PC-3 (cell line): ENCODE measurements at places on chromosomes 5 and 9.

- peak; percentile 60 for DNase-seq
These were observed 29.5 kb downstream of the CDH9 start for GRCh38 chr5:27008604-27009539.

- no peak for DNase-seq
These were observed 99.3 kb upstream of the WWC1 start for GRCh38 chr5:168192120-168192519.

- no peak for DNase-seq
These were observed 11.0 kb upstream of the MTMR12 start for GRCh38 chr5:32323741-32324140.

- DNase-seq, result no peak
These were observed 34.1 kb upstream of the LRRC14B start for GRCh38 chr5:157126-157715.

GRCh38 chr9:970151-970996, 6.1 kb upstream of the DMRT3 start:
- DNase-seq, result no peak

GRCh38 chr9:122005597-122005996, 87.5 kb downstream of the TTLL11 start:
- DNase-seq, result peak; percentile 62

DNA sequence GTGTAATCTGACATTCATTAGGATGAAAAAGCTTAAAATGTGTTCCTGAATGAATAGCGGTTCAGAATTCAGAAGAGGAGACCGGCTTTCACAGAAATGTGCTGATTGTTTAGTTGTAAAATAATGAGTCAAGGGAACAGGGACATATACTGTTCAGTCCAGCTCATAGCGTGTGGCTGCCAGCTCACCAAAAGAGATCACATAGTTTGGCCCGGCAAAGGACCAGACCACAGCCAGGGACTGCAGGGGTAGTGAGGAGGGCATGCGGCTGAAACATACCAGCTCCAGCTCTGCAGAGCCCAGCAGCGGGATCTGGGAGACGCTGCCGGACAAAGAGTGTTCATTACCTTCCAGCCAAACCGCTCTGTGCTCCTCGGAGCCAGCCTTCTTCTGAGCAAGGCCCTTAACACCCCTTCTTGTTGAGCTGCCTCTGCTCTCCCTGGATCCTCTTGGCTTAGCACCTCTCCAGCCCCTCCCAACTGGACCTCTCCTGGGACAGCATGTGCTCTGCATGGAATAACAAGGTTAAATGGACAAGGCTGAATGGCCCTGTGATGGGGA, 116.8 kb upstream of the CNTLN start:
- DNase-seq, result no peak

- DNase-seq, result peak; percentile 3
These were observed 46.5 kb upstream of the MCTP1 start for GRCh38 chr5:95331358-95331757.

GRCh38 chr5:2192496-2192895, 309.8 kb upstream of the IRX4 start:
- DNase-seq, result no peak

- peak; percentile 12 for DNase-seq
These were observed 117.8 kb upstream of the SPIN1 start for GRCh38 chr9:88270413-88270812.

- DNase-seq, result peak; percentile 57
These were observed 10.7 kb downstream of the STK32A start for GRCh38 chr5:147245381-147246165.

DNA sequence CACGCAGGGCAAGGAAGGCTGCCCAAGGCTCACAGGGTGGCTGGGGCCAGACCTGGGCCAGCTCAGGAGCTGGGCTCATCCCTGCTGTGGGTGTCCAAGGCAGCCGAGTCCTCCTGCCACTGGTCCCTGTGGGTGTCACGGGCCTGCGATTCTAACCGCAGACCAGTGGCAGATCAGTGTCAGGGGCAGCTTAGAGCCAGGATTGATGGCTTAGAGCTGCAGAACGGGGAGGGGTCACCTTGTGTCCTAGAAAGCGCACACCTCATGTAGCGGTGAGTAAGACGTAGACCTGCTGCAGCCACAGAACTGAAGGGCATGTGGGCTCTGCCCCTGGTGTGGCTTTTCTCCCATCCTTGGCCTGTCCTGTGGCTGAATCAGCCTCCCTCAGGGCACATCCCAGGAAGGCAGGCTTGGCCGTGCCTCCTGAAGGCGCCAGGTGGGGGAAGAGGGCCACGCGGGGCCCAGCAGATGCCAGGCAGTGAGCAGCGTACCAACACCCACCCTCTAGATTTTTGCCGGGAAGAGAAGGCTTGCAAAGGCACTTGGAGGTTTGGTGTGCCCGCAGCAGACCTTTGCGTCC, 78.3 kb upstream of the FCN2 start:
- DNase-seq, result peak; percentile 69

DNA sequence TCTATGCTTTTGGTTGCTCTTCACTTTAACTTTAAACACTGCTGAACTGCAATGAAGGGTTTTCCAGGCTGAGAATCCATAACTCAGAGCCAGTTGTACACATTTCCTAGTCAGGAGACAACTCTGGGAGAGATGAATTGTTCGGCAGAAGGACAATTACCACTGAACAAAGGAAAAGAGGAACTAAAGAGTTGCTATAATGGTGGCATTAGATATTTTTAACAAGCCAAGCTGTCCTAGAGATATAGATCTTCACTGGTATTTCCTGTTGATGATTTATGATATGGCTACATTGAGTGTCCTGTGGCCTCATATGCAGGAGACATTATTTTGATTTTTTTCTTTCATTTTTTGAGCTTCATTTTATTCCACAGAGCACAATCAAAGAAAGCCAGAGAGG, 219.1 kb upstream of the PCSK5 start:
- DNase-seq, result no peak

GRCh38 chr9:128773049-128773448, 1.3 kb upstream of the ZER1 start:
- no peak for DNase-seq

- no peak for DNase-seq
These were observed 289.7 kb downstream of the FBXL7 start for GRCh38 chr5:15789642-15790041.

DNA sequence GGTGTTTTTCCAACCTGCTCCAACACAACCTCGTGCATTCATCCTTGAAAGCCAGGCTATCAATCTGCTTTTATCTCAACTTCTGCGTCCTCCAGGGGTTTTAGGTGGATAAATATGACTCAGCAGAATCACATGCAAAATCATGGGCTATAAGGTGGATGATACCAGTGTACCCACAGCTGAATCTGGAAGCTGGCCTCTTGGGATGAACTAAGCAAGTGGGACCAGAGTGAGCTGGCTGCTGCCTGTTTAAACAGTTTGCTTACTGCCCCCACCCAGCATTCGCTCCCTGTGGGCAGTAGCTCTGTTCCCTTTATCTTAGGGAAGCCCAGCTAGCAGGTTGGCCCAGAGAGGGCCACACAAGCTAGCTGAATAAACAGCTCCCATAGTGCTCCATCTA, 194.0 kb downstream of the CRB2 start:
- DNase-seq, result no peak

DNA sequence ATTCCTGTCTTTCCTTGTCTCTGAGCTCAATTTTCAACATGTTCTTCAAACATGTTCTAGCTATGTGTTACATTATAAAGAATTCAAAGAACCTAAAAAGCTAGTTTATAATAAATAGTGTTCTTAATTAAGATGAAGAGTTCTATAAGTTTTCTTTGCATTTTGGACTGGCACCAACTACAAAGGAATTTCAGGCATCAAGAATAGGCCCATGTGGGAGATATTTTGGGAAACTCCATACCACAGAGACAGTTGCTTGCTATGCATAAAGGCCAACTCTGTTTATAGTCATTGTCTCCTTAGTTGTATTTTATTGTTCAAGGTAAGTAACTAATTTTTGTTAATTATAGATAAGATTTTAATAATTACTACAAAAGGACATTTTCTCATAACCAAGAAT, 4.5 kb downstream of the SLF1 start:
- DNase-seq, result no peak

DNA sequence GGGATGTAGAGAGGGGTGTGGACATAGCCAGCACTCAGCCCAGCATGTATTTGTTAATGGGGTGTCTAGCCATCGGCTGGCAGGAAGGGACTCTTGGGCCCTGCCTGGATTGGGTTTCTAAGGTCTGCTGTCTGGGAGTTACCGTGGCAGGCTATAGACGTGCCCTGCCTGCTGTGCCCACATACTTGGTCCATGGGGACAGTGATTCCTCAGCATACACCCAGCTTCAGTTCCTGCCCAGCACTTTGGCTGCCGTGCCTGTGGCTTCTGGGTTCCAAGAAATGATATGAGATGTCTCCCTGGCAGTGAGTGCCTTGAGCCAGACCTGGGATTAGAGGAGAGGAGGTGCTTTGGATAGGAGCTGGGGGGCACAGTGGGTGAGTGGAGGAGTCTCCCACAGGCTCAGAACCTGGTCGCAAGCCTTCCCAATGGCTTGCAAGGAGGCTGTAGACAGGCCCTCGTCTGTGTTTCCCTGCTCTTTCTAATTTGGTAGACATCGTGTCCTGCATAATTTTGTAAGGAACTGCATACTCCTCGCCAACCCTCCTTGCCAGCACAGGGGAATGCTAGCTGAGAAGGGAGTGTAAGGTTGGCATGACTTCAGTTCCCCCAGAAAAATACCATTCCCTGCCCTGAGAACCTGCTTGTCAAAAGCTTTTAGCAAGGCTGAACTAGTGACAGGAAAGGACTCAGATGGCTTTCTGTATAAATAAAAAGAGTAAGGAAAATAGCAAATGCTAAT, 287.9 kb downstream of the ZSWIM6 start:
- no peak for DNase-seq

DNA sequence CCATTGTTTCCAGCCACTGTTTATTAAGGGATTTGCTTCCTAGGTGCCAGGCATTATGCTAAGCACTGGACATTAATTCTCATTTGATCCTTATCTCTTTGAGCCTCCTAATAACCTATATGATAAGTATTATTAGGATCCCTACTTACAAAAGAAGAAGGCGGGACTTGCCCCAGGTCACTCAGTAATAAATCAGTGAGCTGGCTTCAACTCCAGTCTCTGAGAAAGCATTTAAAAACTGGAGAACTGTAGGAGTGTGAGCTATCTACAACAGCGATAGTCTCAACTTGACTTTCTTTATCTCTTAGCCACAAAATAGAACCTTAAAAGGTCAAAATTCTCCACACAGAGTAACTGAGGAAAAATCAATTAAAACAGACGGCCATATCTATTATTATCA, 155.0 kb downstream of the GNAQ start:
- no peak for DNase-seq

DNA sequence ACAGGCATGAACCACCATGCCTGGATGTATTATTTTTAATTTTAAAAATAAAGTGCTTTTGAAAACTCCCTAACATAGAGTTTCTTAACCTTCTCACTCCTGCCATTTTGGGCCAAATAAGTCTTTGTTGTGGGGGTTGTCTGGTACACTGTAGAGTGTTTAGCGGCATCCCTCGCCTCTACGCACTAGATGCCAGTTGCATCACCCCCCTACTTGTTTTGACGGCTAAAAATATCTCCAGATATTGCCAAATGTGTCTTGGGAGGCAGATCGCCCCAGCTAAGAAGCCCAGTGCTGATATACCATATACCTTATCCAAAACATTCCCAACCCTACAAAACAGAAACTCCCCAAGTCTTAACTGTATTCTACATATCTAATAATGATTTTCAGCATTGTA, 54.6 kb downstream of the SCAI start:
- no peak for DNase-seq

GRCh38 chr5:104650313-104651055, 1087.9 kb upstream of the NUDT12 start:
- DNase-seq, result no peak

GRCh38 chr5:171759777-171760176, 25.8 kb upstream of the SMIM23 start:
- DNase-seq, result no peak

GRCh38 chr9:93141771-93142483, 7.9 kb upstream of the NINJ1 start:
- DNase-seq, result no peak

DNA sequence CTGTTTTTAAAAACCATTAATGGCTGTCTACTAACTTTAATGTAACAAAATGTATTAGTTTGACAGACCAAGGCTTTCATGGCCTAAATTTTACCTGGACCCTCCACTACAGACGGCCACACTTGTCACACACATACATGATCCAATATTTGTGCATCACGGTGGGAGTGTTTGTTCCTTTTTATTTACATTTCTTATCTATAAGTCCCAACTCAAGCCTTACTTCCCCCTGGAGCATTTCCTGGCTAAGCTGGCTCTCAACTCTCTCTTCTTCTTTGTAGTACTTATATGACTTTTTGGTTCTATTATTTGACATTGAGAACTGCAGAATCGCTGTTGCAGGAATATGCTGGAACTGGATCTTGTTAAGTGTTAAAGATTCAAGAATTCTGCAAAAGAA, 534.4 kb downstream of the RAB3C start:
- DNase-seq, result no peak

DNA sequence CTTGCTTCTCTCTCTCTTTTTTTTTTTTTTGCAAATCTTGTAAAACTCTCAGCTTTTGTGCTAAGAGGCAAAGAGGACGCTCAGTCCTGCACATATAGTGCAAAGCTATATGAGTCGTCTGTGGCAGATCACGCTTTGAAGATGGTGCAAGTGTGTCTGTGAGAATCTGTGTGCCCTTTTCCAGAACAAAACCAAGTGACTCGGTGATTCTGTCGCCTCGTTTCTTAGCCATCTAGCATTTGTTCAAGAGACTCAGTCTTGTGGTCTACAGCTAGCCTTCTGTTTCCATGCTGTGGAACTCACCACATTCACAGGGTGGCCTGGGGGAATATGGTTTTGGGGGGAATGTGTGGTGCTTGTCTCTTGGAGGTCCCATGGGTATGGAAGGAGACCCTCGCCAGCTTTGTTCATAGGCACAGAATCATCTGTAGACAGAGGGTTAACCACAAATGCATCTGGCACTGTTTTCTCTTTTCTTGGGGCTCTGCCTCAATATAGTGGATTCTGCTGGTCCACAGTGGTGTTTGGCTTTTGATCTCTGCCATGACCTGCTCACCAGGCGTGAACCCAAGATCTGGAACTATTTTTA, 82.1 kb downstream of the C9orf152 start:
- DNase-seq, result no peak

GRCh38 chr5:112844489-112844888, 16.6 kb upstream of the SRP19 start:
- DNase-seq, result no peak

GRCh38 chr5:100818340-100818739, 84.7 kb downstream of the ST8SIA4 start:
- DNase-seq, result no peak

DNA sequence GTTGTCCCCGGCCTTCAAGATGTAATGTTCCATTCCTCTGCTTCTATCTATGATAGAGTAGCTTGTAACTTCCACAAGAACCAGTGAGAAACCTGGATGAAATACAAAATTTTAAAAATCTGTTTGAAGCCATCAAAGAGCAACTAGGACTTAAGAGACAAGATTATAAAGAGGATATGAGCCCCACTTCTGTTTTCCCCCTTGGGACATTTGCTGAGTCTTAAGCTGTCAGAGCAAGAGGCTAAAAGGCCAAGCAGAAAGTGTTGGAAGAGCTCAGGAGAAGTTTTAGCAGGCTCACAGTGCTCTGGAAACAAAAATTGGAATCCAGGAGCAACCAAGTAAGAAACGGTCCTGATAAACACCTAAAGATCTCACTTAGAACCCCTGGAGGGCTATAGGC, 76.1 kb downstream of the ADRB2 start:
- no peak for DNase-seq
